Activated naive CD8-positive, alpha-beta T cell treated with anti-CD3 and anti-CD28 coated beads, Interleukin-2, amount 10 ng/mL, durations not matched to agents 7 days and 5 days (primary cell): ENCODE measurements at places on chromosomes 16 and 17. TPM values are rescaled to one million over a fixed set of nuclear protein-coding genes. Genes with fewer than 3 reads are reported as not detected.

DNA sequence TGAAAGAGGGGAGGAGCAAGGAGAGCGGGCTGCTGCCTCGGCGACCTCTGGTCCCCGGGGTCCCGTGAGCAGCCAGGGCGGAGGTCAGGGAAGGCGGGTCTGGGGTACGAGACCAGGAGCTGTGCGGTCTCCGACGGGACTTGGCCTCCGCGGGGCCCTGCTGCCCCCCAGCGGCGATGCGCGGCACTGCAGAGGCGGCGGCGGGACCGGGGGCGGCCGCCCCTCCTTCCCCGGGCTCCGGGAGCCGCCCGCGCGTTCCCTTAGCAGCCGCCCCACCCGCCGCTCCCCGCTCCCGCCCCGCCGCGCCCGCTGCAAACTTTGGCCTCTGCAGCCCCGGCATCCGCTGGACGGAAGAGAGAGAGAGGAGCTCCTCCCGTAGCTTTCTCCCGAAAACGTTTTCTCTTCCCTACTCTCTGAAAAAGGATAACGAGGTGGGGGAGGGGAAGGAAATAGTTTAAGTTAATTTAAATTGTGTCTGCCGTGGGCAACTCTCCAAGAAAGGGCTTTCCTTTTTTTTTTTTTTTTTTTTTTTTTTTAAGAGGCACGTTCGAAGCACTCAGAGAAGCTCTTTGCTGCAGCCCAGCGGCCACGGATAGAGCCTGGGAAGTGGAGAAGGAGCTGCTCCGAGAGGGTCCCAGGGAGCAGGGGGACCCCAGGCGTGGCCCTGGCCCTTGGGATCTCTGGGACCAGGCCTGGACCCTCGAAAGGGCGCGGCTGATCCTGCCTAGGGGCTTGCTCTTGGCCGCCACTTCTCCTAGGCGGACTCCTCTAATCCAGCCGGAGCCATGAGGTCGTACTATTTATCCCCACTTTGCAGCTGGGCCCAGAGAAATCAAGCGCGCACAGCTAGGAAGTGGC is 43.2 kb downstream of the C16orf82 start:
- H3K4me3 ChIP-seq = peak overlapping the region; percentile 76
- peak; percentile 93 for DNase-seq
- H3K27me3 ChIP-seq = peaks cover 11% of the 10 kb centered on the region
- peaks cover 5% of the 10 kb centered on the region for H3K4me1 ChIP-seq
- H3K36me3 ChIP-seq = no peaks in the 10 kb centered on the region
- peak overlapping the region; percentile 49 for H3K27ac ChIP-seq

- no peak for DNase-seq
- no peak overlapping the region for H3K4me3 ChIP-seq
- no peaks in the 10 kb centered on the region for H3K4me1 ChIP-seq
- H3K36me3 ChIP-seq = no peaks in the 10 kb centered on the region
These were observed 20.2 kb downstream of the ABR start for GRCh38 chr17:1159431-1160180.

DNA sequence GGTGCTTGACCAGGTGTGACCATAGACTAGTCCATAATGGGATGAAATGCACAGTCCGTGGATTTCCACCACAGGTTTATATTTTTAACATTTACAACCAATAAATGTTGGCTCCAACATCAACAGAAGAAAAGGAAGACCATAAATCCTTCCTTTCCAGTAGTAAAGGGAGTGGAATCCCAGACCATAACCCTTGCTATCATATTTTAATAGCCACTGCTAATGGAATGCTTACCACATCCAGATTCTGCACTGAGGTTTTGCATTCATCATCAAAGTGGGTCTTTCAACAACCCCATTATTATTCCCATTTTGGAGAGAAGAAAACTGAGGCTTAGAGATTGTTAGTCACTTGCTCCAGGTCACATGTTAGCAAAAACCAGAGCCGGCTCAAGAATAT is 106.7 kb downstream of the FOXL1 start:
- no peaks in the 10 kb centered on the region for H3K4me1 ChIP-seq
- no peaks in the 10 kb centered on the region for H3K36me3 ChIP-seq
- peaks cover 15% of the 10 kb centered on the region for H3K27me3 ChIP-seq
- H3K4me3 ChIP-seq = no peak overlapping the region
- H3K27ac ChIP-seq = no peak overlapping the region

DNA sequence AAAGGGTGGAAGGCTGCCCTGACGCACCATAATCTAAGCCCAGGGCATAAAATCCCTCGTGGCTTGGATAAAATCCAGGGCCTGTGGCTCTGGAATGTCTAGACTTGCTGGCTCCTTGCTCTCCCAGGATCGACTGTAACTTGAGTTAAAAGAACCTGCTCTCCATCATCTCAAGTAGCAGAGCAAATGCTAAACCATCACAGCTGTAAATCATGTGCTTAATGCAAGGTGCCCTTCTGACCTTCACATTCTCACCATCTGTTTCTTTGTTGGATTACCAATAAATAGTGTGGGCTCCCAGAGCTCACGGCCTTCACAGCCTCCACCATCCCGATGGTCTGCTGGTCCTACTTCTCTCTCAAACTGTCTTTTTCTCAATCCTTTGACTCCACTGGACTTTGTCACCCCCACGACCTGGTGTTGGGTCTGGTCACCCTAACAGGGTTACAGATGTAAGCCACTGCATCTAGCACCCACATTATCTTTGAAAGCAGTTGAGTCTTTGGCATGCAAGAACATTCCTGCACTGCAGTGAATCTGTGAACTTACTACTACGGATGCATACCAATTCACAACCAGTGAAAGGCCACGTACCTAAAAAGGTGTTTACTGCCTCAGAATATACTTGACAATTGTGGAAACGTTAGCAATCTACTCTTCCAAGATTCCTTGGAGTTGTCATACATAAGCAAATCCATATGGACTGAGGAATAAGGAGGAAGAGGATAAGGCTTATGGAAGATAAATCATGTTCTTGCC is 15.3 kb downstream of the RSL1D1 start:
- H3K27ac ChIP-seq = no peak overlapping the region
- no peaks in the 10 kb centered on the region for H3K27me3 ChIP-seq

DNA sequence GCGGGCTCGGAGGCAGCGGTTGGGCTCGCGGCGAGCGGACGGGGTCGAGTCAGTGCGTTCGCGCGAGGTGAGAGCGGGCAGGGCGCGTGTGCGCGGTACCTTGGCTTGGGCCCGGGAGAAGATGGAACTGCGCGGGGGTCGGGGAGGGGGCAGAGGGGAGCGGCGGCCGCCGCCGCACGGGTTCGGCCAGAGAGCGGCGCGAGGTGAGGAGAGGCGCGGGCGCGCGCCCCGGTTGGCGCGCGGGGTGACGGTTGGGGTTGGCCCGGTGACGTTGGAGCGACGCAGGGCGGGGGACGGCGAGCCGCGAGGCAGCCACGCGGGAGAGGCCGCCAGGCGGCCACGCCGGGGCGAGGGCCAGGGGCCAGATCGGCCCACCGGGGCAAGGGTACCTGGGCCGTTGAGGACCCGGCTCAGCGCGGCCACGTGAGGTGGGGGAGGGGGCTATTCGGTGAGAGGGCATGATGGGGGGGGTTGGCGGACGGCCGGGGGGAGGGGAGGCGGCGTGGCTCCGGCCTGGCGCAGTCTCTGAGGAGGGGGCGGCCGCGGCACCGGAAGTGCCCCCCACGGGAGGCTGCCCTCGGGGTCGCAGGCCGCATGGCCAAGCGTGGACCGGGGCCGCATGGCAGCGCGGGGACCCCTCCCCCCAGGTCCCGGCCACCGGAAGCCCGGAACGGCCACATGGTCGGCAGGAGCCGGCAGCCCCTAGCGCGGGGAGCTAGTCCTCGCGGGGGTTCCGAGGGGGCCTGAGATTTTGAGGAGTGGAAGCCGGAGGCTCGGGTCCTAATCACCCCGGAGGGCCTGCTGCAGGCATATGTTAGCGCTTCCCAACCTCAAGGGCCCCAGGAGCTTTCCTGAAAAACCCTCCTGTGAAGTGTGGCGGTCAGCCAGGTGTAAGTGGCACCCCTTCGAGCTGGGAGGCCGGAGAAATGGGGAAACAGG is 527 bp downstream of the EIF5A start:
- H3K36me3 ChIP-seq = peaks cover 25% of the 10 kb centered on the region
- H3K27ac ChIP-seq = peak overlapping the region; percentile 98
- peak; percentile 71 for DNase-seq

Gene G6PC1
- not detected for total RNA-seq

Gene MRPL27
- 51.0 TPM for total RNA-seq

GRCh38 chr17:75872434-75873351 is 5.7 kb downstream of the TRIM47 start:
- H3K4me1 ChIP-seq = peaks cover 25% of the 10 kb centered on the region
- peak overlapping the region; percentile 49 for H3K4me3 ChIP-seq
- H3K27me3 ChIP-seq = no peaks in the 10 kb centered on the region
- peak; percentile 66 for DNase-seq
- H3K27ac ChIP-seq = peak overlapping the region; percentile 89
